ENCODE measurements at places on chromosomes 6 and 20.

GRCh38 chr6:11141295-11141694, 29.8 kb upstream of the ERVFRD-1 start:
- DNase-seq, result no peak

- peak; percentile 60 for DNase-seq
Observed at GRCh38 chr6:134363323-134364039, 45.6 kb upstream of the SGK1 start.

GRCh38 chr6:22575190-22575589, 5.8 kb downstream of the HDGFL1 start:
- no peak for DNase-seq

DNA sequence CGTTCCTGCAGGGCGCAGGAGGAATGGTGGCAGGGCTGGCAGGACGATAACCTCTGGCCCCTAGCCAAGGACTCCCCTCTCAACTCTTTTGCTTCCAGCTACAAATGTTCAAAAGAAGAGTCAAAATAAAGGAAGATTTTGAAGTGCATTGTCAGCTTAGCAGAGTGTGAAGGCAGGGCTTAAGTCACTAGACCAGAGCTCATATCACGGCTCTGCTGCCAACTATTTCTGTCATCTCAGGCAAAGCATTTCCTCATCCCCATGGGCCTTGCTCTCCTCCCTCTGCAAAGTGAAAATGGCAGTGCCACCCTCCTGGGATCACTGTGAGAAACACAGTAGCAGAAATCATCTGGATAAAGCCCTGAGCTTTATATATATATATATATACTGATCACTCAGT, 36.7 kb downstream of the CFAP61 start:
- no peak for DNase-seq

DNA sequence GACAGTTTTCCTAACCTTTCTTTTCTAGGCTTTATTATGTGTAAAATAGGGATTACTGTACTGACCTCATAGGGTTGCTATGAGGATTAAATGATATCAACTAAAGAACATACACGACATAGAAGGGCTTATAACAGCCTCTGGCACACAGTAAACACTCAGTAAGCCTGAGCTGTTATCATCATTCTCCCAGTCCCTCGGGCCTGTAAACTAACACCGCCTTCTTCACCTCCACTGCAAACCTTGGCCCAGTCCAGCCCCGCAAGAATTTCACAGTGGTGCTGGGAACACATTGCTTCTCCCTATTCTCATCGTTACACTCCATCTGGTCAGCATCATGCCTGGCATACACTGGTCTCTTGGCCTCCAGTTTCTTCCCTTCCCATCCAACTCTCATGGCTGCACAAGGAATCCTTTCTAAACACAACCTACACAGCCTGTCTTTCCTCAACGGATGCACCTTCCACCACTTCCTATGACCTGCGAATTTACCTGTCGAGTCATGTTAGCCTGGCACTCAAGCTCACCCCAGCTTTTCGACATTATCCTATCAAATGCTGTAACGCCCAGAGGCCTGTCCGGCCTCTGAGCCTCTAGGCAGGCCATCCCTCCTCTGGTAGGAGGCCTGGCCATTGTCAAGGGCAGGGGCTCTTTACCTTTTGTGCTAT, 92.1 kb downstream of the FYN start:
- DNase-seq, result no peak

- no peak for DNase-seq
Observed at GRCh38 chr6:157145656-157146285, 177.5 kb downstream of the TMEM242 start.

DNA sequence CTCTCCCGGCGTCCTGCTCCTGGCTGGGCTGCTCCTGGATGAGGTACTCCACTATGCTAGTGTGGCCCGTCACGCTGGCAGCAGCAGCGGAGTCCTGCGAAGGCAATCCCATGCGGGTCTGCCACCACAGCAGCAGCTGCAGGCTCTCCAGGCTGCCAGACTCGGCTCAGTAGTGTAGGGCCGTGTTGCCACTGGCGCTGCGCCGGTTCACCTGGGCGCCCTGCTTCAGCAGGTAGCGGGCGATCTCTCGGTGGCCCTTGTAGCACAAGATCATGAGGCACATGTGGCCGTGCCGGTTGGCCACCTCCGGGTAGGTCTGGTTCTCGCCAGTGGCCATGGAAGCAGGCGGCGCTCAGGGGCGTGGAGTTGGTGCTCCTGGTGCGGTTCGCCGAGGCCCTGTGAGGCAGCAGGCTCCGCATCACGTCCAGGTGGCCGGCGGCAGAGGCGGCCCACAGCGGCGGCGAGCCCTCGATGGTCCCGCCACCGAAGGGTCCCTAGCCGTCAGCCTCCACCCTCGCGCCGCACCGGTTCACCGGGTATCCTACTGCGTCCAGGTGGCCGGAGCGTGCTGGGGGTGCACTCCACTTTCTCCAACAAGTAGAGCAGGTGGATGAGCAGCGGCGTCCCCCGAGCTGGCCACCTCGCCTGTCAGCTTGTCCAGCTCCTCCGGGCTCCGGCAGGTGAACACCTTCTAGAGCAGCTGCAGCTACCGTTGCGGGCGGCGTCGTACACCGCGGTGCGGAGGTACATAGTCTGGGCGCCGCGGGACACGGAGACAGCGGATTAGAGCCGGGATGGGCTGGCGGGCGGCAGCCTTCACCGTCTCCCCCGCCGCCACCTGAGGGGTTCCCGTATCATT, 19.8 kb downstream of the RFPL4B start:
- no peak for DNase-seq

- DNase-seq, result no peak
Observed at GRCh38 chr6:74892091-74892490, 313.8 kb downstream of the COL12A1 start.

DNA sequence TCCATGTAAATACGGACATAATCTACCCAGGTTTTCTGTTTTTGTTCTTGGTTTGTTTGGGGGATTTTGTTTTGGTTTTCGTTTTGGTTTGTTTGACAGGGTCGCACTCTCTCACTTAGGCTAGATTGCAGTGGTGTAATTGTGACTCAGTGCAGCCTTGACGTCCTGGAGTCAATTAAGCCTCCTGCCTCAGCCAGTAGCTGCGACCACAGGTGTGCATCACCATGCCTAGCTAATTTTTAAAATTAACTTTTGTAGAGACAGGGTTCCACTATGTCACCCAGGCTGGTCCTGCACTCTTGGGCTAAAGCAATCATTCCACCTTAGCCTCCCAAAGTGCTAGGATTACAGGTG, 37.8 kb upstream of the EYA4 start:
- no peak for DNase-seq

GRCh38 chr20:14711652-14712051, 374.2 kb upstream of the FLRT3 start:
- DNase-seq, result peak; percentile 1

- no peak for DNase-seq
Observed at GRCh38 chr6:136274062-136274461, 15.6 kb downstream of the BCLAF1 start.

- no peak for DNase-seq
Observed at GRCh38 chr6:13089296-13089994, 238.9 kb downstream of the TBC1D7 start.

DNA sequence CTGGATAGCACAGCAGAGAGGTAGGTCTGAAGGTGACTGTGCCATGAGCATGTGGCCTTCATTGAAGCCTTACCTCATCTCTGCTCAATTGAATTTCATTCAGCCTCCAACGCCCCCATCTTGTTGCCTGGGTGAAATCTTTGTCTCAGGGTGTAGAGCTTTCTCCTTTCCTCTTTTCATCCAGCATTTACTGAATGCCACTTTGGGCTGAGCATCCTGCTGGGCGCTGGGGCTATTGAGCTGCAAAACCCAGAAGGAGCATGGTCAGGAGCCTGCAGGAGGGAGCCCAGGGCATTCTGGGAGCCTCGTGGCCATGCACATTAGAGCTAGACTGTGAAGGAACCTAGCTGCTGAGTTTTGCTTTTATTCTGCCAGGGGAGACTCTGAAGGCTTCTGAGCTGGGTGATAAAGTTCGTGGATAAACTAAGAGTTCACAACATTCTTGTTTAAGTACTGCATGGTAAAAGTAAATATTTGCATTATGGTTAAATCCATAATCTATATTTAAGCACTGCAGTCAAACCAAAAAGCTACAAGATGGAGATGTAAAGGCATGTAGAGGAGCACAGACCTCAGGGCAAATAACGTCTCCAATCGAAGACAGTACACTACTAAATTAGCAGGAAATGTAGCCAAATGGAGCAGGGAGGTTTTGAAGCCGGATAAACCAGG, 13.2 kb upstream of the ASXL1 start:
- DNase-seq, result no peak

GRCh38 chr6:161101517-161101916, 109.9 kb downstream of the MAP3K4 start:
- DNase-seq, result no peak

- no peak for DNase-seq
Observed at GRCh38 chr6:31363811-31364210, 6.8 kb upstream of the HLA-B start.

- no peak for DNase-seq
Observed at GRCh38 chr6:129115471-129115870, 232.5 kb downstream of the LAMA2 start.

GRCh38 chr6:149012040-149012545, 265.3 kb downstream of the UST start:
- DNase-seq, result peak; percentile 94

- DNase-seq, result no peak
Observed at GRCh38 chr6:67184405-67184804, 1450.7 kb upstream of the ADGRB3 start.

- no peak for DNase-seq
Observed at GRCh38 chr20:57323034-57323433, 6.6 kb upstream of the SPO11 start.

- DNase-seq, result no peak
Observed at GRCh38 chr6:54702772-54703171, 143.8 kb upstream of the FAM83B start.

DNA sequence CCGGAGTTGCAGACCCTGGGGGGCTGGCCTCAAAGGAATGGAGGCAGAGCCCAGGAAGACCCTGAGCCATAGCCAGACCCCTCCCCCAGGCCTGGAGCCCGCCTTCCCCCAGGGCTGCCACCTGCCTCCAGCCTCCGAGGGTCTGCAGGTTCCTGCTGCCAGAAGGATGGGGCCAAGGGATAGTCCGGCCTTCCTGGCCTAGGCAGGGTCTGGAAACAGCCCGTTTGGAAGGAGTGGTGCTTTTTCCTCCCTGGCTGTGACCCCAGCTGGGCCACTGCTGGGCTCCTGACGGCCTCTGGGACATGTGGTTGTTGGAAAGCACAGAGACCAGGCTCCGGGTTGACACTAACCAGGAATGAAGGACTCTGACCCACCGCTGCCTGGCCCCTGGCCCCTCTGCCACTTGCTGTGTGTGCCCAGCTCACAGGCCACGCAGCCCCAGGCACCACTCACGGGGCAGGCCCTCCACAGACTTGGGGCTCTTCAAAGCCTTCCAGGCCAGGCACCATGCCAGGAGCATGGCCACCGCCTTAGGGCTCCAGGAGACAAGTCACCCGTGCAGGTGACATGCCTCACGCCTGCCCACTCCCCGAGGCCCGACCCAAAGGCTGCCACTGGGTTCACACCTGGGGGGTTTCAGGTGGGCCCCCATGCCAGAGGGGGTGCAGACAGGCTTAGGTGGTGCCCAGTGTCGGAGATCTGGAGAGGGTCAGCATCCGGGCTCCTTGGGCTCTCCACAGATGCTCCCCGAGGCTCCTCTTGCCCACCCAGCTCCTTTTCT, 3.9 kb upstream of the LAMA5 start:
- DNase-seq, result no peak

DNA sequence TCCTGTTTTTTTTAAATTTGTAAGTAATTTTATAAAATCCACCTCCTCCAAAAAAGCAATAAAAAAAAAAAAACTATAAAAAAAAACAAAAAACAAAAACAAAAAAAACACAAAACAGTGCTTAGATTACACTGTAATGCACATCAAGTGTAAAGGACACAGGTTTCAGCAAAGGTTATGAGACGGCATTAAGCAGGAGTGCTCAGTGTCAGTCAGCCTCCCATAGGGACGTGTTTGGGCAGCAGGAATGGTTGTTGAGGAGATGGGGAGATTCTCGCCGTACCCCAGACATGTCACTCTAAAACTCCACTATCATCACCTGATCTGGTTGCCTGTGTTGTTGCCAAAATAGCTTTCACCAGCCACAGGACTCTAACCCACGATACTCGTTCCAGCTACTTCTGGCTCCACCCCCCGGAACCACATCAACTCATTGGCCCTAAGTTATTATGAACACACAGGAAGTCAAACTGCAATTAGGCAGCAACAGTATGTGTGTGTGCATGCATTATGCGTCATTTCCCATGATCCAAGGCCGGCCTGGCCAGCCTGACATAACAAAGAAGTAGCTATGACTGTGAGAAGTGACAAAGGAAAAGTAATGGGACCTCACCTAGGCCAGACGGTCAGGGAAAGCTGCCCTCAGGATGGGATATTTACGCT, 28.7 kb downstream of the ECT2L start:
- no peak for DNase-seq

- no peak for DNase-seq
Observed at GRCh38 chr6:2793534-2794151, 28.4 kb downstream of the WRNIP1 start.

GRCh38 chr20:19274412-19275015, 62.1 kb downstream of the SLC24A3 start:
- DNase-seq, result no peak

DNA sequence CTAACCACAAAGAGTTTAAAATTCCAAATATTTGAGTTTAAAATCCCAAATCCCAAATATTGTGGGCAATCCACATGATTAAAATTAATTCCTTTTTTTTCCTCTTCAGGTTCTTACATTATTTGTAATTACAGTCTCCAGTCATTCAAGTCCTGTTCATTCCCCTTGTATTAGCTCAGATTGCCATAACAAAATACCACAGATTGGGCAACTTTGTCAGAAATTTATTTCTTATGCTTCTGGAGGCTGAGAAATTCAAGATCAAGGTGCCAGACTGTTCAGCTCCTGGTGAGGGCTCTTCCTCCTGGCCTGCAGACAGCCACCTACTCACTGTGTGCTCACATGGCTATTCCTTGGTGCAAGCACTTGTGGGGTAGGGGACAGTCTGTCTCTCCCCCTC, 105.5 kb downstream of the ARMC2 start:
- no peak for DNase-seq

GRCh38 chr6:170182781-170183120, 108.1 kb downstream of the DLL1 start:
- DNase-seq, result no peak

GRCh38 chr6:344816-345340, 46.7 kb upstream of the IRF4 start:
- peak; percentile 22 for DNase-seq

DNA sequence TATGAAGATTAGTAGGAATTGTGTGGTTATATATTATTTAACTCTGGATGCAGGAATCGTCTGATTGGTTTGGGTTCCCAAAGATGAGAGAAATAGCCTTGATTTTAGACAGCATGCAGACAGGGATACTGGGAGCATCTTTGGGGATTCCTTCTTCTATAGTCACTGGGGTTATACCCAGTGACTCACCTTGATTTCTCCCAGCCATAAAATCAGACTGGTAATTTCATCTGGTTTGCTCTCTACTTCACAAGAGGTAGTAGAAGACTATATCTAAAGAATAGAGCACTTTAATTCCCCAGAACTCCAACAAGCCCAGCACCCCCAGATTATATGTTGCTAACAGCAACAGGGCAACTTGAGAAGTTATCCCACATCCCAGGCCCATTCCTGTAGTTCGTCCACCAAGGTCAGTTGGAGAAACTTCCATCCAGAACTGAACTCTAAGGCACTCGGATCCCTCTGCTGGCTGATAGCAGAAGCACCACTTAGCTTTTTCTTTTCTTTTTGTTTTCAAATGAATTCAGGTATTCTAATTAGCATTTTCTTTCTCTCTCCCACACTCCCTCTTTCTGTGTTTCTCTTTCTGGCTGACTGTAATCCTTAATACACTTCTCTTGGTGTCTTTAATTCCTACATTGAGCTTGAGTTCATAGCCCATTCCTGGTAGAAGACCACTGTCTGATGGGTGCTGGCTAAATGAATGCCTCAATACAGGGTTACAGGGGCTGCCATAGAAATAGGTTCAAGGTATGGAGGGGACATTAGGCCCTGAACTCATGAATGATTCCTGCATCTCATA, 20.4 kb upstream of the EFHC1 start:
- no peak for DNase-seq
